Activated T-cell treated with anti-CD3 and anti-CD28 coated beads for 1 hour (primary cell): ENCODE measurements at places on chromosomes 16 and 17.
A peak's percentile ranks its signal among the peaks of the same experiment; 100 is the strongest.

GRCh38 chr17:62627904-62628633 lies 599 bp downstream of the MRC2 start:
- DNase-seq: peak; percentile 17

GRCh38 chr17:4947010-4947410 lies 1.3 kb downstream of the PFN1 start:
- DNase-seq: no peak

DNA sequence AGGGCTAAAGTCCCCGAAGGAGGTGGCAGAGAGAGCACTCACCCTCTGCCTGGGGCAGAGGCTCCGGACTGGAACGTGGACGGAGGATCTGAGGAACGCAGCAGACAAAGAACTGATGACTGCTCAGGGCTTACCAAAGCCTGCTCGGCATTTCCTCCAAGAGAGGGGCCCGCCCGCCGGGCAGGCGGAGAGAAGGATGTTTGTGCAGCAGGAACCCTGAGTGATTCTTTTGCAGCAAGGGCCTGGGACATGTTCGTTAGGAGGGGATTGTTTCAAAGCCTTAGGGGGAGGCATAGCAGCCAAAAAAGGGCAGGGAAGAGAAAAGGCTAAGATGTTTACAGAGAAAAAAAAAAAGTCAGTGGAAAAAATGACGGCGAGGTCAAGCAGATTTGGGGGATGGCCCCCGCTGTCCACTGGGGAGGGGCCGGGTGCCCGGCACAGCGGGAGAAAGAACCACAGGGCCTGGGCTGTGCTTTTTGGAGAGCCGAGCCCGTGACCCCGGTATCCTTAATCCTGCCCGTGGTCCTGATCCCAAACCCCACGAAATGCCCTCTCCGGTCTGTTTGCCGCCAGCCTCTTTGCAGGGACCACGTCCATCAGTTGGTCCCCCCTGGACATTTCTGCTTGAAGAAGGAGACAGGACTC lies 129.3 kb downstream of the NTN1 start:
- no peak for DNase-seq

DNA sequence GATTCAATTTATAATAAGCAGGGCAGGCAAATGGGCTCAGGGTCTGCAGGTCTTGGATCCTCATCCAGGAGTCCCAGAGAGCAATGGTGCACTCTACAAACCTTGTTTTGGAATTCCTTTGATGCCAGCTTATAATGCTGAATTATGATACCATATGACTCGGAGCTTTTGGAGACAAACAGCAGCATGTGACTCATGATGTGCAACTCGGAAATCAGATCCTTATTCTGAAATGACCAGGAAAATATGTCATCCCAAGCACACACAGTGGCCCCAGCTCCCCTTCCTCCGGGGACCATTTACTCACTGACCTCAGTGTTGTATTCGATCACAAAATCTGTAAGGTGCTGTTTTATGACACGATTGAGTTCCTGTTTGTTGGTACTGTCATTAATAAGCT lies 20.2 kb upstream of the UMOD start:
- no peak for DNase-seq

GRCh38 chr16:83433201-83433600 lies 374.6 kb upstream of the HSBP1 start:
- DNase-seq: no peak

GRCh38 chr17:47698749-47699535 lies 5.0 kb downstream of the TBKBP1 start:
- peak; percentile 82 for DNase-seq
